Activated effector memory CD4-positive, alpha-beta T cell treated with Interleukin-2 at 50 U/mL for 16 hours (primary cell): ENCODE measurements at places on chromosomes 2 and 18.

- DNase-seq, result no peak
These were observed 23.1 kb downstream of the RBBP8 start for GRCh38 chr18:22956226-22956625.

GRCh38 chr2:170817093-170818035 lies 677 bp downstream of the GAD1 start:
- DNase-seq, result no peak

- no peak for DNase-seq
These were observed 111.4 kb downstream of the COPS8 start for GRCh38 chr2:237196866-237197618.

GRCh38 chr18:12317664-12318333 lies 9.8 kb downstream of the TUBB6 start:
- DNase-seq, result no peak

- DNase-seq, result no peak
These were observed 22.3 kb downstream of the DOK1 start for GRCh38 chr2:74576863-74577229.

DNA sequence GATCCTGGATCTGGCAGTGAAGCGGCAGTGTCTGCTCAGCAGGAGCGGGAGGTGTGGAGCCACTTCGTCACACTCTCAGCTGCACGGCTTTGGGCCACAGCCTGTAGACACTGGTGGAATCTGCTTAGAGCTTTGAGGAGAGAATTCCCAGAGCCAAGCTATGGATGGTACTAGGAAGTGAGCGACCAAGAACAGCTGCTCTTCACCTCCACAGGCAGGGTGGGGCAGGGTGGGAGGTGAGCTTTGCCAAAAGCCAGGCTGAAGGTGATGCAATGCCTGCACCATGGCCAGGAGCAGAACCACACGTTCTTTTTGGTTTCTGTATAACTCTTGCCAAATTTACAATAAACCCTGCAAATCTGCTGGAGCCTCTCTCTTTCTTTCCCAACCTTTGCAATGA lies 226.1 kb downstream of the ANKRD30B start:
- no peak for DNase-seq

DNA sequence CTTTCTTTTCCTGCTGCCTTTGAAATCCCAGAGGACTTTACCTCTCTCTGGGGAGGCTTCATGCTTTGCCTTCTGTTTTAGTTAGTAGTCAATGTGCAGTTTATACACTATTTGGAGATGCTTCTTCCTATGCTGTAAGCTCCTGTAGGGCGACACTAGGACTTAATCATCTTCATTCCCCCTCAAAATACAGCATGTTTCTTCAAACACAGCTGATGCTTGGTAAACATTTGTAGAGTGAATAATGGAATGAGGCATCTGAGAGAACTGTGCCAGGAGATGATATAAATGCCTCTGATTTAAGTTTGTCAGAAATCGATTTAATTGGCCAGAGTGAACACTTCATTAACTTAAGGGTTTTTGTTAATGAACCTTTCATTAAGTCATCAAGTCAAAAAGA lies 43.4 kb downstream of the LHCGR start:
- no peak for DNase-seq

- DNase-seq, result no peak
These were observed 1.1 kb downstream of the CYBRD1 start for GRCh38 chr2:171523088-171524017.

DNA sequence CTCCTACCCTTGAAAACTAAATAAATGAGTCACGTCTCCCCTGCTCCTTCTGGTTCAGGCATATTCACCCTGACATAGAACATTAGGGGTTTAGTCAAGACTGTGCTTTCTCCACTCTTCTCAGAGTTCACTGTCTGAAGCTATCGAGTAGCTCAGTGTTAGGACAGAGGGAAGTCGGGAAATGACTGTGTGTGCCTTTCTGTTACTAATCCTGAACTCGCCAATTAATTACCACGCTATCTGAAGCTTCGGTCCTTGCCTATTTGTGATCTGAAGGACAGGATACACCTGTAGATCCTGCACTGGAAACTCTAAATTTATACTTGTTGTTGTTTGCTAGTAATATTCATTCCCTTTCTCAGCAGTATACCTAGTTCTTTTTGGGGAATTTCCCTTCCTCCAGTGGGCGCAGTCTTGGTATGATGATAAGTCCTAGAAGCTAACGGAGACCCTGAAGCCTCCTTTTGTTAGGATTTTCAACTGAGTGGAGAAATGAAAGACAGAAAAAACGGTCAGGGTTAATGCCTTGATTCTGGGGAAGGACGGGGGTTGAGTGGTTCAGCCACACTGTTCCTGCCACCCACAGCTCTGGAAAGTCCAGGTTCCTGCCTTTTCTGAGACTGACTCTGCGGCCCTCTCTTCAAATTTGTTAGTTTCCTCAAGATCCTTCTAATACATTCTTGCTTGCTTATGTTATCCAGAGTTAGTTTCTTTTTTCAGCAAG lies 218.0 kb downstream of the DLGAP1 start:
- no peak for DNase-seq

- DNase-seq, result no peak
These were observed 2.4 kb downstream of the MRPL44 start for GRCh38 chr2:223959688-223960087.

DNA sequence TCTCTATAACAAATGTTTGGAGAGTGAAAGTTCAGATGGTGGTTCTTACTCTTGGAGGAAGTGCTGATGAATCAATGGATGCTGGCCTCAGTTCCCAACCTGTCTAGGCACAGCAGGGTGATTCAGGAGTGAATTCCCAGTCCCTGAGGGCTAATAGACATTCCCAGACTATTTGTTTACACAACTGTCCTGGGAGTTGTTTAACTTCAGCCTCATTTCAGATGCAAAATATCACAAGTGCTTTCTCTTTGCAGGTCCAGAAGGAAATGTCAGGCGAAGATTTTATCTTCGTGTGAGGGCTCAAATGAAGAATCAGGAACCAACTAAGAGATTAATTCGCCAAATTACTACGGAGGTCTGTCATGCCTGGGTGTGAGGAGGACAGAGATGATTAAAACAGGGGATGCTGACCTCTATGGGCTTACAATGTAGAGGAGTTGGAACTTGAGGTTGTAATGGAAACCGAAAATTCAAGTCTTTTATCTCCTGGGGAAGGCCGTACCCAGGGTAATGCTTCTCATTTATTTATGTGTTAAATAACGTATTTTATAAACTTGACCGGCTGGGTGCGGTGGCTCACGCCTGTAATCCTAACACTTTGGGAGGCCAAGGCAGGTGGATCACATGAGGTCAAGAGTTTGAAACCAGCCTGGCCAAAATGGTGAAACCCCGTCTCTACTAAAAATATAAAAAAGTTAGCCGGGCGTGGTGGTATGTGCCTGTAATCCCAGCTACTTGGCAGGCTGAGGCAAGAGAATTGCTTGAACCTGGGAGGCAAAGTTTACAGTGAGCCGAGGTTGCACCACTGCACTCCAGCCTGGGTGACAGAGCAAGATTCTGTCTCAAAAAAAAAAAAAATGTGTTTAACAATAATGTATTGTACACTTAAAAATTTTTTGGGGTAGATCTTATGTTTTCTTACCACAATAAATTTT lies 38.7 kb upstream of the SLC1A4 start:
- no peak for DNase-seq

- peak; percentile 69 for DNase-seq
These were observed 33.2 kb upstream of the FOSL2 start for GRCh38 chr2:28359222-28360057.

DNA sequence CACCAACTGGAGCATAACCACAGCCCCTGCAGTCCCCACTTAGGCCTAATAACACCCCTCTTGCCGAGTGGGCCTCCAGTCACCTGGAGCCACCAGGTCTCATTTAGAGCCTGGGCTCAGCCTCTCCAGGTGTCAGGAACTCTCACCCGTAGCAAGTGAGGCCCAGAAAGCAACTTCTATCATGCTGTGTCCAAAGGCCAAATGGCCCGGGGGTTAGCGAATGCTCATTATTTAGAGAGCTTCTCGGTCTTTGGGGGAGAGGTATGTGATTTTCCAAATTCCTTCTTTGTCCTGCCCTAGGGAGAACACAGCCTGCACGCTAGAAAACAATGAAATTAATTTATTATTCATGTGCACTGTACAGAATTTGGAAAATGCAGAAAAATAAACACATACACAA lies 109.9 kb upstream of the PTPRM start:
- no peak for DNase-seq

DNA sequence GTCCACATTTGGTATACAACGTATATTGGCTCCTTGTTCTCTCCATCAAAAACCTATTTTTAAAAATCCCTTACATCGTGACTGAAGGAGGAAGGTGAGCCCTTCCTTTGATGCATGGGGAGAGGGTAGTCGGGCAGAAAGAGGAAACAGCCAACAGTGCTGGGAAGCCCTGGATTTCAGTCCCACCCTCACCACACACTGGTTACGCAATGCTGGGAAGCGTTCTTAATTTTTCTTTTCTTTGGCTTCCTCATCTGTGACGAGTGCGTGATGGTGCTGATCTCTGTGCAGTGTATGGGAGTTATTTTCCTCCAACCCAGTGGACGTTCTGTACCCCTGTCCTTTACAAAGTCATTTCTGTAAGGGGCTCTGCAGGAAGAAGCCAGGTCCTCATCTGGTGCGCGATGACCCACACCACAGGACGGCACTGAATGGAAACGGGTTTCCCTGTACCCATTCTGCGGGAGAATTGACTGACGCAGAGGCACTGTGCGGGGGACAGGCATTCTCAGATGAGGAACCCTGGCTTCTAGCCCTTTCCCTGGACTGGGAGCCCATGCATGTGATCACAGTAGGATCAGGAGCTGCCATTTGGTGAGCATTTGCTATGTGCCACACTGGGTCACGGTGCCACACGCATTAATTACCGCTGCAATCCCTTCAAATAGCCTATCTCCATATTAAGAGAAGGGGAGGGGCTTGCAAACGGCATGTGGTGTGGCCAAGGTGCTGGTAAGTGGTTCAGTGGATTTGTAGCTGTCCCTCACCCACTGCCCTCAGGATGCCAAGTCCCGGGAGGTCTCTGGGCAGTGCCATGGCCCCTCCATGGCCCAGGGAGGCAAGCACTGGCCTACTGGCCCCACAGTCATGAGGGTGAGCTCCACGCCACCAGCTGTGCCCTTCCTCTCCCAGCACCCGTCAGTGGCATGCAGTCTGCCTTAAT lies 4.3 kb downstream of the COLEC11 start:
- DNase-seq, result no peak

DNA sequence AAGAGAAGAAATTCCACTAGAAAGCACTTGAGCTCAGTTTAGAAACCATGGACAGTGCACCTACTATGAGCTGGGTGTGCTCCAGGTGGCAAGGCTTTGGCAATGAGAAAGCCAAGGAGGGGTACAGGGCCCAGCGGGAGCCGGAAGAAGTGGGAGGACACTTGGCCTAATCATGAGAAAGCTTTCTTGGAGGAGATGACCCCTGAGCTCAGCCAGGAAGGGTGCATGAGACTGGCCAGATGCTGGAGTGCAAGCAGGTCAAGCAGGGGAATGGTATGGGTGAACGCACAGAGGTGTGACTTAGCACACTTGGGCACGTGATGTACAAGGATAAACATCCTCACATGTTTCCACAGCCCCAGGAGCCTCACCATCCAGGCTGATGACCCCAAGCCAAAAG lies 97.2 kb upstream of the GLI2 start:
- no peak for DNase-seq

DNA sequence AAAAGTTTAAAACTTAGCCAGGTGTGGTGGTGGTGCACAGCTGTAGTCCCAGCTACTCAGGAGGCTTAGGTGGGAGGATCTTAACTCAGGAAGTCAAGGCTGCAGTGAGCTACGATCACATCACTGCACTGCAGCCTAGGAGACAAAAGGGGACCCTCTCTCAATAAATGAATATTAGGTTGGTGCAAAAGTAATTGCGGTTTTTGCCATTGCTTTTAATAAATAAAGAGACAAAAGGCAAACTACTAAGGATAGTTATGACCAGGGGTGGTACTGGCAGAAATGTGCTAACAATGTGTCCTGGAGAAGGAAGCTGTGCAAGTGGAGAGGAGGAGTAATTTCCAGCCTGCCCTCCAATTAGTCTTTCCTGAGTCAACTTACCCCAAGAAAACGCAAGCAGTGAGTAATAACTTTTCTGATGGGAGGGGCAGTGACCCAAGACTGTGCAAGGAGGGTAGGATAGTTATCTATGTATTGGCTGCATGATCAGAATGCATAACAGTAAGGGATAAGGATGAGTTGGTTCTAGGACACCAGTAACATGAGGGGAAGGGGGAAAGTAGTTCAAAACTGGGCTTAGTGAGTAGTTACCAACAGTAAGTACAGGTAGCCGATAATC lies 1.5 kb downstream of the EXOC6B start:
- DNase-seq, result no peak

DNA sequence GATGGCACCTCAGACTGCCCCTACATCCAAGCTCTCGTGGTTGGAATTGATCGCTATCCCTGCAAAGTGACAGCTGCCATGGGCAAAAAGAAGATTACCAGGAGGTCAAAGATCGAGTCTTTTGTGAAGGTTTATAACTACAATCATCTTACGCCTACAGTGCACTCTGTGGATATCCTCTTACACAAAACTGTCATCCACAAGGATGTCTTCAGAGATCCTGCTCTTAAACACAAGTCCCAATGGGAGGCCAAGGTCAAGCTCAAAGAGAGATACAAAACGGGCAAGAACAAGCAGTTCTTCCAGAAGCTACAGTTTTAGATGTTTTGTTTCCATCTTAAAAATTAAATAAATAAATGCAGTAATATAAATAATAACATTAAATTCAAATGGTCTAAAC lies 45.4 kb downstream of the INO80D start:
- no peak for DNase-seq

GRCh38 chr2:111138839-111139238 lies 18.1 kb downstream of the BCL2L11 start:
- DNase-seq, result no peak

GRCh38 chr2:190887089-190887488 lies 6.5 kb downstream of the GLS start:
- DNase-seq, result no peak

DNA sequence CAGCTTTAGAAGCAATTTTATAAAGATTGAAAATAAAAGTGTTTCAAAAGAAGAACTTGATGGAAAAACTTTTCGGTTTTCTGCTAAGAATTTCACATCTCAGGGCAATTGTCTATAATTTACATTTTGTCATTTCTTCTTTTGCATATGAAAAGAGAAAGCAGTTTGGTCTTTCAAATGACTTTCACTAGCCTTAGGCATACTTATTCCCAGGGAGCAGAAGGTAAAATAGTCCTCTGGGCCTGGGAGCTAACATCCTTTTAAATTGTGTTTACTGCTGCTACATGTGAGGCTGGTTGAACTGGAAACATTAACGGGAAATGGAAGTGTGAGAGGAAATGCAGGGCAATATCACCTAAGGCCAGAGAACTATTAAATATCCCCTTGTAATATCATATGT lies 37.1 kb downstream of the MYO3B start:
- no peak for DNase-seq

GRCh38 chr2:210859314-210859713 lies 302.9 kb downstream of the CPS1 start:
- no peak for DNase-seq

- no peak for DNase-seq
These were observed 950.3 kb downstream of the SOCS6 start for GRCh38 chr18:71238974-71239624.

- no peak for DNase-seq
These were observed 263.7 kb upstream of the SPOPL start for GRCh38 chr2:138237667-138238384.
